ENCODE measurements at places on chromosomes 1 and 21. TPM values are rescaled to one million over a fixed set of nuclear protein-coding genes. Genes with fewer than 3 reads are reported as not detected.

The FCRL1 gene
- total RNA-seq, result 3.4 TPM

The HPCA gene
- 1.3 TPM for total RNA-seq

The AIM2 gene
- 0.97 TPM for total RNA-seq

The TMEM82 gene
- total RNA-seq, result not detected

The KISS1 gene
- total RNA-seq, result not detected

The PCSK9 gene
- total RNA-seq, result 47.2 TPM

The MPL gene
- 0.63 TPM for total RNA-seq

The IVL gene
- not detected for total RNA-seq

The XCL2 gene
- 1.2 TPM for total RNA-seq

The PCP4L1 gene
- 3.6 TPM for total RNA-seq

The SLC25A34 gene
- 4.2 TPM for total RNA-seq

The GUCA2A gene
- total RNA-seq, result not detected

The GCSAML gene
- total RNA-seq, result 1.4 TPM

The CRYAA gene
- total RNA-seq, result not detected

The CDC20 gene
- total RNA-seq, result 4.8 TPM

The FAM167B gene
- 2.6 TPM for total RNA-seq

DNA sequence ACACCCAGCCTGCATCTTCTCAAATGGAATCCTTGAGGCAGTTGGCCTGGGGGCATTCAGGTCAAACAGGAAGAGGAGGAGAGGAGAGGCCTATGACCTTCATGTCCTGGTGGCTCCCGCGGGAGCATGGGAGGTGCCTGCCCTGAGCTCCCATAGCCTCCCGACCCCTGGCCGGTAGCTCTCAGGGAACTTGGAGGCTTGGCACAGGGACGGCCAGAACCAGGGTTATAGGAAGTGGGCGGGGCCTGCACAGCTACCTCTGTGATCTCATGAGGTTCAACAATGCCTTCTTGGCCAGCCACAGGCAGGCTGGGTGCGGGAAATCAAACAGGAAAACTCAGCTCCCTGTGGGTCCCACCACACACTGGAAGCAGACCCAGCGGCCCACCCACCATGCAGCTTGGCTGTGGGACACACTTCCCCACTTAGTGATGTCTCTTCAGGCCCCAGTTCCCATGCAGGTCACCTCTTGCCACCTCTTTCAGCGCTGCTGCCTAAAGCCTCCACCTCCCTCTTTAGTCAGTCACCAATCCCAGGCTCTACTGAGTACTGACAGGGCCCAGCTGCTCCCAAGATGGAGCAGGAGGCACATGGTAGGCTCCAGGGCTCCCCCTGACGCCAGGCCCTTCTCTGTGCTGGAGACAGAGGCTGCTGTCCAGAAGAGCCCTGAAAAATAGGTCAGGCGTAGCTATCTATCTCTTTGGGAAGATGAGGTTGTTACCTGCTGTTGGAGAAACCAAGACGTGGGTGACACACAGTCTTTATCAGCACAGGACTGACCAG lies at the start of gene SLFNL1:
Gene SLFNL1, minus strand, starts transcription at position 200 of the 783 bp plus-strand sequence. CDS start 1,065 bp downstream, outside the sequence.
- H3K4me3 ChIP-seq, result no peak within 1 kb of the TSS
- no peak within 1 kb of the TSS for H3K27ac ChIP-seq
- no peaks in the 10 kb centered on the region for H3K27me3 ChIP-seq
- peaks cover 13% of the 10 kb centered on the region for H3K4me1 ChIP-seq

DNA sequence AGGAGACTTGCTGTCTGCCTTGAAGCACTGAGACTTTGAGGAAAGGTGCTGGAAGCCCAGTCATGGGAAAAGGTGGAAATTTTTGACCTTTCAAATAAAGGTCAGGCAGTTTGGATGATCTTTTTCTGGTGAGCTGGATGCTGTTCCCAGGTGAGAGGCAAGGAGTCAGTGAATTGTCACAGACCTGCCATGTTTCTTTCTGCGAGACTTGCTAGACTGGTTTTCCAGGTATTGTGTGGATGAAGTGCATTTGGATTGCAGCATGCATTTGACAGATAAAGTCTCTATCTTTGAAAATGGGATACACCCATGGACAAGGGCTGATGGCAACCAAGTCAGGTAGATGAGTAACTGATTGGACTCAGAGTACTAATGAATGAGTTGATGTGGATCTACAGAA lies 65.7 kb upstream of the NHLH2 start:
- H3K27me3 ChIP-seq, result no peaks in the 10 kb centered on the region
- no peaks in the 10 kb centered on the region for H3K4me1 ChIP-seq
- no peak overlapping the region for H3K27ac ChIP-seq

DNA sequence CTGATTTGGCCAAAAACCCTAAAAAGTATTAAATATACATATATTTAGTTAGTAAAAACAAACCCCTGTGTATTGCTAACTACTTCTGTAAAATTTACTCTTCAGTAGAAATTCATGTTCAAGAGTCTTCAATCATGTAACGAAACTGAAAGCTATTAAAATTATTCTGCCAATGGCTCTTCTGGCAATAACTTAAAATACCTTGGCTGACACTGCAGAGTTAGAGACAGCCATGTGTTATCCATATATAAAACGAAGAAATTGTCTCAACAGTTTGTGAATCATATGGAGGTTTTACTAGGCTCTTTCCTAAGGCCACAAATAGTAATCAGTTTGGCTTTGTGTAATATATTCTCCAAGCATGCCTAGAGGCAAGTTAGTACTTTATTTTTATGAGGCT lies 357.2 kb downstream of the COL11A1 start:
- DNase-seq, result no peak
- H3K4me3 ChIP-seq, result no peak overlapping the region
- H3K4me1 ChIP-seq, result no peaks in the 10 kb centered on the region
- H3K27ac ChIP-seq, result no peak overlapping the region

GRCh38 chr1:221712198-221712684 lies 29.6 kb downstream of the DUSP10 start:
- H3K4me3 ChIP-seq, result no peak overlapping the region
- no peak overlapping the region for H3K27ac ChIP-seq
- no peaks in the 10 kb centered on the region for H3K36me3 ChIP-seq
- peak; percentile 62 for DNase-seq
- peaks cover 56% of the 10 kb centered on the region for H3K4me1 ChIP-seq

DNA sequence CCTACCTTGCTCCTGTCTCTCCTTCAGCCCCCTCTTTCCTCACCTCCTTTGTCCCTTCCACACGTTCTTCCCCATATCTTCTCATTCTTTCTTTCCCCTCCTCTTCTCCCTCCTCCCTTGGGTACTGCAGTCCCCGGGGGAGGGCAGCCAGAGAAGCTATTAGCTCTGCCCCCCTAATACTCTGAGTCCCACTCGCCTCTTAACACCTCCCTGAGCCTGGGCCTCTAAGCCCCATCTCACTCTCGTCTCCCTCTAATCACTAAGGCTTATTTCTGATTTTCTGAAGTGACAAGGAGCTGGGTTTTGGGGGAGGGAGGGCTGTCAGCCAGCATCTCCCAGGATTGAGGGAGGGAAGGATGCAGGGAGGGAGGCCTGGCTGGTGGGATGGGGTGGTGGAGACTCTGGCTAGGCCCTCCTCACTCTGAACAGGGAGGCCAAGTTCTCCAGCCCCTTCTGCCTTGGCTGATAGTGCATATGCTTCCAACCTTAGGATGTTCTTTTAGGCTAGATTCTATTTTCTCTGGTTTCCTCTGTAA lies 25.6 kb upstream of the DMBX1 start:
- H3K27ac ChIP-seq, result no peak overlapping the region
- no peak for DNase-seq
- peaks cover 3% of the 10 kb centered on the region for H3K27me3 ChIP-seq
- peaks cover 9% of the 10 kb centered on the region for H3K4me1 ChIP-seq
- no peak overlapping the region for H3K4me3 ChIP-seq

- H3K4me1 ChIP-seq, result no peaks in the 10 kb centered on the region
- no peaks in the 10 kb centered on the region for H3K27me3 ChIP-seq
- peak; percentile 74 for DNase-seq
- no peak overlapping the region for H3K27ac ChIP-seq
- H3K4me3 ChIP-seq, result no peak overlapping the region
Observed at GRCh38 chr1:55816456-55817426, 601.6 kb upstream of the USP24 start.

GRCh38 chr1:171581766-171582165 lies 40.3 kb upstream of the MYOCOS start:
- H3K27me3 ChIP-seq, result no peaks in the 10 kb centered on the region
- H3K4me1 ChIP-seq, result no peaks in the 10 kb centered on the region
- no peak overlapping the region for H3K4me3 ChIP-seq
- no peak overlapping the region for H3K27ac ChIP-seq
- DNase-seq, result no peak

- peak; percentile 40 for DNase-seq
- peaks cover 10% of the 10 kb centered on the region for H3K4me1 ChIP-seq
- H3K27me3 ChIP-seq, result no peaks in the 10 kb centered on the region
- H3K4me3 ChIP-seq, result no peak overlapping the region
- no peak overlapping the region for H3K27ac ChIP-seq
- H3K36me3 ChIP-seq, result peaks cover 7% of the 10 kb centered on the region
Observed at GRCh38 chr1:31063631-31064030, 1.9 kb downstream of the PUM1 start.

GRCh38 chr1:200775850-200776249 lies 37.2 kb downstream of the CAMSAP2 start:
- peaks cover 1% of the 10 kb centered on the region for H3K4me1 ChIP-seq
- H3K27ac ChIP-seq, result no peak overlapping the region
- no peak overlapping the region for H3K4me3 ChIP-seq
- DNase-seq, result no peak
- no peaks in the 10 kb centered on the region for H3K27me3 ChIP-seq
- H3K36me3 ChIP-seq, result no peaks in the 10 kb centered on the region

DNA sequence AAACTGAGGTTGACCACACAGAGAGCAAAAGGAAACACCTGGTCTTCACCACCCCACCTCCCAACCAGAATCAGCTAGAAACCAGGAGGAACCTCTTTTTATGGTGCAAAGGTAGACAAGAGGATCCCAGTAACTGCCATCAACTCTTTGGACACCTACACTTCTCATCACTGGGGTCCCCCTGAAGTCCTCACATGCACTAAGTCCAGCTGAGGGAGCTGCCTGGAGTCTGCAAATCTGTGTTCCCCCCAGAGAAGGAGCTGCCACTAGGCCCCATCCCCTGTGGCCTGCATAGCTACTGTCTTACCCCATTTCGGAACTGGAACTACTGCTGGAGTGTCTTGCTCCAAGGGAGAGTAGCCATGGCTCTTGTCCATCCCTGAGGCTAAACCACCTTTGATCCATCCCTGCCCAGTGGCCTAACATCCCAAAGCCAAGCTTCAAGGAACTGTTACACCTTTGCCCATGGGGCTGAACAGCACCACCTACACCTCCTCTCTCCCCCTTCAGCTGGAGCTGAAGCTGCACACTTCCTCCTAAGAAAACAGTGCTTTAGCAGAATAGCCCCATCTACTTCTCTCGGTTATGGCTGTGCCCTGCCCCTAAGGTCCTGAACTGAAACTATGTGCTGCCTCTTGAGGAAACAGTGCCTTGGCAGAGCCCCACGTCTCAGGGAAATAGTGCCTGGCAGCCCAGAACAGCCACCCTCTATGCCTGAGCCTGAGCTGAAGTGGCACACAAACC lies 85.4 kb upstream of the CD53 start:
- H3K4me1 ChIP-seq, result no peaks in the 10 kb centered on the region
- DNase-seq, result no peak
- no peak overlapping the region for H3K27ac ChIP-seq
- H3K4me3 ChIP-seq, result no peak overlapping the region
- H3K27me3 ChIP-seq, result no peaks in the 10 kb centered on the region

DNA sequence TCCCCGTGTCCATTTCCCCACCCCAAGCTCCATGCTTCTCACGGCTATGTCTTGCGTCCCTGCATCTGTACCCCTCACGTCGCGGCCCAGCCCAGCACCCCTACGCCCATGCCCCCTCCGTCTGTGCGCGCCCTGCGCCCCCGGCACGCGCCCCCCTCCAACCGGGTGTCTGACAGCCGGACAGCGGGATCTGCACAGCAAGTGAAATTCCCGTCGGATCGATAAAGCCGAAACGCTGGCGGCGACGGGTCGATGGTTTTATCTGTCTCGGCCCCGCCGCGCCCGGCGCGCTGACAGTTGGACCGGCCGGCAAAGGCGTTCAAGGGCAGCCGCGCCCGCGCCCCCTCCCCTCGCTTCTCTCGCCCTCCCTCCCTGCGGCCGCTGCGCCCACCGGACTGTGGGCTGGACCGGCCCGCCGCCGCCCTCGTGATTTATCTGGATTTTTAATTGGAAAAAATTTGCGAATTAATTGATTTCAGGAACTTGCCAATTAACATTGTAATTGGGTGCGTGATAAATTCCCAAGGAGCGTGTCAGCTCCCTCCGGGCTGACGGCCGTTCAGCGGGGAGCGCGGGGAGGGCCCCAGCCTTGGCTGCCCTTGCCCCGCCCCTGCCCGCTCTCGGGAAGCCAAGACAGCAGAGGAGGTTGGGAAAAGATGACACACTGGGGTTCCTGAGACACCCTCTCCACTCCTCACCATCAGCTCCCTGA lies 57.1 kb downstream of the TMEM53 start:
- peaks cover 15% of the 10 kb centered on the region for H3K27me3 ChIP-seq
- H3K4me3 ChIP-seq, result no peak overlapping the region
- H3K4me1 ChIP-seq, result peaks cover 26% of the 10 kb centered on the region
- DNase-seq, result no peak

- H3K4me3 ChIP-seq, result no peak overlapping the region
- no peak for DNase-seq
- H3K27me3 ChIP-seq, result no peaks in the 10 kb centered on the region
Observed at GRCh38 chr1:33823830-33824229, 40.0 kb upstream of the HMGB4 start.

- no peaks in the 10 kb centered on the region for H3K36me3 ChIP-seq
- H3K27me3 ChIP-seq, result no peaks in the 10 kb centered on the region
- no peak for DNase-seq
- H3K27ac ChIP-seq, result no peak overlapping the region
- peaks cover 20% of the 10 kb centered on the region for H3K4me1 ChIP-seq
Observed at GRCh38 chr1:55473661-55474060, 258.5 kb upstream of the USP24 start.

- peaks cover 7% of the 10 kb centered on the region for H3K4me1 ChIP-seq
- no peak within 1 kb of the TSS for H3K27ac ChIP-seq
- peak; percentile 18 for DNase-seq
Observed at GRCh38 chr1:228416217-228416933, at the start of gene TRIM17. Gene TRIM17, minus strand, starts transcription at chr1:228416861. Its CDS starts 1,789 bp downstream, at chr1:228415072.

GRCh38 chr1:67433837-67434236 lies 3.6 kb upstream of the SERBP1 start:
- H3K27ac ChIP-seq, result no peak overlapping the region
- H3K27me3 ChIP-seq, result no peaks in the 10 kb centered on the region
- H3K36me3 ChIP-seq, result no peaks in the 10 kb centered on the region
- H3K4me3 ChIP-seq, result no peak overlapping the region
- no peak for DNase-seq
- peaks cover 7% of the 10 kb centered on the region for H3K4me1 ChIP-seq

GRCh38 chr1:50852889-50853288 lies 107.2 kb downstream of the FAF1 start:
- no peak overlapping the region for H3K4me3 ChIP-seq
- no peaks in the 10 kb centered on the region for H3K36me3 ChIP-seq
- H3K4me1 ChIP-seq, result no peaks in the 10 kb centered on the region
- DNase-seq, result no peak
- H3K27me3 ChIP-seq, result no peaks in the 10 kb centered on the region

Data from lung (tissue), 17 donors.